Activated naive CD4-positive, alpha-beta T cell treated with Interleukin-2 at 50 U/mL for 16 hours (primary cell): ENCODE measurements at places on chromosomes 1 and 21.

DNA sequence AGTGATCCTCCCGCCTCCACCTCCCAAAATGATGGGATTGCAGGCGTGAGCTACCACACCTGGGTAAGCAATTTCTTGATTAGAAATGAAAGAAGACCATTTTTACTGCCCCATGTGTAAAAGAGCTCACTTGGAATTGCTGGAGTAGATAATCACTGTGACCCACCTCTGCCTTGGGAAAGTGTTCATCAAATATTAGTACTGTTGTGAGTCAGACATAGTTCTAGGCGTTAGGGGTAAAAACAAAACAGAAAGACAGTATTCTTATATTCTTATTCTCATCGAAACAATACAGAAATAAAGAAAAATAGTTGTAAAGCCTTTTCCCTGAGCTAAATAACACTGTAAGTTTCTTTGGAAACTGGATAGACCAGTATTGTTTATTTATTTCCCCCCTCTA is 36.2 kb downstream of the CELF3 start:
- no peak for DNase-seq

- no peak for DNase-seq
Measured at GRCh38 chr1:243293941-243294722, 38.3 kb downstream of the SDCCAG8 start.

GRCh38 chr21:25428537-25428936 is 178.7 kb downstream of the MRPL39 start:
- no peak for DNase-seq

DNA sequence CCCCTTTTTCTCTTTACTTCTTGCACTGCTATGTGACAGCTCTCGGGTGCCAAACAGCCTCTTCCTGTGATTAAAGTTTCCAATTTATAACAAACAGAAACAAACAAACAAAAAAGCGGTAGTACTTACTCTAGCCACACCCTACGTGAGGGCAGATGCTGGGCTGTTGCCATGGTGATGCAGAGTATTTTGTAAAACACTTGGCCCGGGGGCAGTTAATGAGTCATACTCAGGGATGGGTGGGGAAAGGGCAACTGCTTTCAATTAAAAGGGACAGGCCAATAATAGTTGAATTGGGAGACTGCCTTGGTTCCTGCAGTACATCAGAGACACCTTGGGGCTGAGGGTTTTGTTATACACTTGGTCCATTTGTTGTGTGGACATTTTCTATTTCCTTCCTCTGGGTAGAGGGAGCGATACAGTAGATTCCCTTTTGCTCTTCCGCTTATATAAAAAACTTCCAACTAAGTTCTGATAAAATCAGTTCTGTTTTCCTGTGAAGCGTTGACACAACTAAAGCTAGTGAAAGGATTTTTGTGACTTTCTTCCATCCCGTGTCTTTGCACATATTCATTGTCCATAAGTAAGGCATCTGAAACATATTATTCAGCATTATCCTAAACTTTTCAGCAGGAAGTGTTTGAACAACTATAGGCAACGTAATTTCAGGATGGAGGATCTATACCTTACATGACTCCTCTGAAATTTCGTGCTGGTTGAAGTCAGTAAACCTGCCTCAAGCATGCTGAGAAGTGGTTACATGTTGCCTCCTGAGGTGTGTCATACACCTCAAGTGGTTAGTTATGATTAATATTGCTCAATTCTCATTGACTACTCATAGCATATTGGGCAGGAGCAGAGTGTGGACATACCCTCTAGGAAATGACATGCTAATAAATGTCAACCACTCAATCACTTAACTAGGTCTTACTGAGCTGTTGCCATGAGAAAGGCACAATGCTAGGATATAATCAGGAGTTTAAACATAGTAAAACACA is 36.7 kb upstream of the THEM4 start:
- DNase-seq, result peak; percentile 84

DNA sequence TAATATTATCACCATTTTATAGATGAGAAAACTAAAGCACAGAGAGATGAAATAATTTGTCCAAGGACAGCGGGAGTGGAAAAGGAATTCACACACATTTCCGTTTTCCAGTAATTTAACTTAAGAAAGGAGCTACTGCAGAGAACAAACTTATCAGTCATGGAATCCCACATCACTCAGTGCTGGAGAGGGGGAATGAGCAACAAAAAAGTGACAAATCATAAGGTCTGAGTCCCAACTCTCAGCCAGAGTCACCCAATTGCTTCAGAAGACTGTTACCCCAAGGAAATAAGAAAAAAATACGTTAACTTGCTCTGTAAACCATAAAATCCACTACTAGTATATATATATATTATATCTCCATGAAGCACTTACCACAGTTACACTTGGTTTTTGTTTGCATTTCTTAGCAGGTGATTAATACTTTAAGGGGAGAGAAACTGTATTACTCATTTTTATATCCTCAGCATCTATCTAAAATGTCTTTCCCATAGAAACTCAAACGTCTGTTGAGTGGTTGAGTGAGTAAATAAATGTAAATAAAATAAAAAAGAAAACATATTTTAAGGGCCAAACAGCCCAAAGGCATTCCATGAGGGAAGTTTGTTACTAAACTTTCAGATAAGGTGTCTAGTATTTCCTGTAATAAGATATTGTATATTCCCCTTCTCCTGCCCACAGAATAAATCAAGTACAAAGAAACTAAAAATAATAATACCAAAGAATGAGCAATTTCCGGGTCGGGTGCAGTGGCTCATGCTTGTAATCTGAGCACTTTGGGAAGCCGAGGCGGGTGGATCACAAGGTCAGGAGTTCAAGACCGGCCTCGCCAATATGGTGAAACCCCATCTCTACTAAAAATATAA is 76.8 kb downstream of the SLC45A1 start:
- peak; percentile 64 for DNase-seq

- DNase-seq, result no peak
Measured at GRCh38 chr1:153438599-153438998, 21.9 kb downstream of the S100A7 start.

DNA sequence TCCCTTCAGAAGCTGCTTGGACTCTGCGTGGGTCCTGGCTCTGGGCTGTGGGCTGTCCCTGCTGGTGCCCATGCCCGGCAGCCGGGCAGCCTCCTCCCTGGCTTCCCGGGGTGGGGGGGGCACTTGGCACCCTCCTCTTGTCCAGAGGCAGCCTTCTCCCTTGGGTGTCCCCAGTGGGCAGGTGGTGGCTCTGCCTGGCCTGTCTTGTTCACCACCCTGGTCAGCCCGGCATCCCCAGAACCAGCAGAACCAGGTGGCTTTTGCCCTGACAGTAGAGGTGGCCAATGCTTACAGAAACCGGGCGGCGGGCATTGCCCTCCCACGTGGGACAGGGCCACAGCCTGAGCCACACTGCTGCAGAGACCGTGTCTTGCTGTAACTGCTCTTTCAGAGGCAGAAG is 38.0 kb downstream of the CFAP74 start:
- DNase-seq, result no peak

DNA sequence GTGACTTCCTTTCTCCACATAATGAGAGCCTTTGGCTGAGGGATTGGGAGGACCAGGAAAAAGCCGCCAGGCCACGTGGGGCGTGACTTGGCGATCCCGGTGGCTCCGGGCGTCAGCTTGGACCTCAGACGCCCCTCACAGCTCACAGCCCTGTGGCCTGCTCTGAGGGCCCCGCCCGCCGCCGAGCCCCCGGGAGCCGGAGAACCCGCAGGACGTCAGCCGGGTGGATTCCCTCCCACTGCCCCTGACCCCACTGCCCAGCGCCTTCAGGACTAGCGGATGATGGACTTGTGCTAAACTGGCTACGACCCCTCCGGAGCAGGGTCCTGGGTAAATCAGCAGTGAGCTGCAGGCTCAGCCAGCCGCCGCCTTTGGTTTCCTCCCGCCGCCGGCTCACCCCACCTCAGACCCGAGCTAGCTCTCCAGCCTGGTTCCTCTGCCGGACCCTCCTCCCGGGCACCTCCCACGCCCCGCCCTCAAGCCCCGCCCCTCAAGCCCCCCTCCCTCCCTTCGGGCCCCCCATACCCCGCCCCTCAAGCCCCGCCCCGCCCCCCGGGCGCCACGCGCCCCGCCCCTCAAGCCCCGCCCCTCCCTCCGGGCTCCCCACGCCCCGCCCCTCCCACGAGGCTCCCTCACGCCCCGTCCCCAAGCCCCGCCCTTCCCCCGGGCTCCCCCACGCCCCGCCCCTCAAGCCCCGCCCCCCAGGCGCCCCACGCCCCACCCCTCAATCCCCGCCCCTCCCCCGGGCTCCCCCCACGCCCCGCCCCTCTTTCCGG is 10.0 kb upstream of the FAAP20 start:
- peak; percentile 72 for DNase-seq

GRCh38 chr1:85109475-85109874 is 61.2 kb upstream of the MCOLN3 start:
- DNase-seq, result peak; percentile 15

DNA sequence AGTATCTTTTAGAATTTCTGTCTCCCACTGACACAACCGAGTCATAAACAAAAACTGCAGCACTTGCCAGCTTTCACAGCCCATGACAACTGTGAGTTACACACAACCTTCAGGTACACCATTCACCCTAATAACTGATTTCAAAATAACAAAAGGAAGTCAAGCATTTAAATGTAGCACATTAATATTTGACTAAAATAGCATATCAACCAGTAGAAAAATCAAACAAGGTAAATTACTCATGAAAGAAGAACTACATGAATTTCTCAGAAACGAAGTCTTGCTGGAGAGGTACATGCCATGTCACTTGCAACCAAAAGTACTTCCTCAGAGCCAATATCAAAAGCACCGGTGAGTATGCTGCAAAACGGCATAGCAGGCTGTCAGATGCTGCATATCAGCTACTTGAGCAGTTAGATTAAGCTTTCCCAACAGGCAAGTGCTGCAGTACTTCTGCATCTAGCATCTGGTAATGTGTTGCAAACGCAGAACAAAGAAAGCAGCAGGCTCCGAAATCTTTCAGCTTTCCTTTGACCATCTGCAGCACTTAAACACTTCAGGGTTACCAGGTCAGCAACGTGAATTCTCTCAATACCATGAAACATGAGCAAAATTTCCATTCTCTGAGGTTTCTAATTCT is 223.2 kb downstream of the SMYD3 start:
- no peak for DNase-seq

- peak; percentile 62 for DNase-seq
Measured at GRCh38 chr21:31182231-31183140, 144.2 kb upstream of the KRTAP19-8 start.

GRCh38 chr1:230715510-230715909 is 1.6 kb upstream of the AGT start:
- DNase-seq, result no peak

- no peak for DNase-seq
Measured at GRCh38 chr1:229896306-229896705, 170.7 kb upstream of the GALNT2 start.

GRCh38 chr21:33543505-33544129 is 779 bp downstream of the SON start:
- DNase-seq, result peak; percentile 77

DNA sequence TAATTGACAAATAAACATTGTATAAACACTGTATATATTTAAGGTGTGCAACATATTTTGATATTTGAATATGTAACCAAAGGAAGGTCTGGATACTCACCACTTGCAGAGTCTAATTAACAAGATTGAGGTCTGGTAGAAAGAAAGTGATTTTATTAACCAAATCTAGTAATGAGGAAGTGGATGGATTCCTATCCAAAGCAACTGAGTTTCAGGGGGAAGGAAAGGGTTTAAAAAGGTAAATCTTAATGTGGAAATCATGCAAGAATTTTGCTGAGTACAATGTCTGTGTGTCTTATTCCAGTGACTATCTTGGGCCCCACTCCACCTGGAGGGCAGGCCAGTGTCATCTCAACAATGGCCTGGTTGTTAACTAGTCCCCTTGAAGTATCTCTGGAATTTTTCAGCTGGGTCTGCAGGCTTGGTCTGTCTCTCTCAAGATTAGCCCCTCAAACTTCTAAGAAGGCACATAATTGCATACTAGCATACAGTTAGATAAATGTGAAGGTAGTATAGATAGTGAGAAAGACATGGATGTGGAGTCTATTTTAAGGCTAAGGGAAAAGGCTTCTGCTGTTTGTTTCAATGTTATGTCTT is 262.7 kb upstream of the RGS18 start:
- DNase-seq, result no peak

- no peak for DNase-seq
Measured at GRCh38 chr1:21139601-21140000, 37.1 kb downstream of the EIF4G3 start.

DNA sequence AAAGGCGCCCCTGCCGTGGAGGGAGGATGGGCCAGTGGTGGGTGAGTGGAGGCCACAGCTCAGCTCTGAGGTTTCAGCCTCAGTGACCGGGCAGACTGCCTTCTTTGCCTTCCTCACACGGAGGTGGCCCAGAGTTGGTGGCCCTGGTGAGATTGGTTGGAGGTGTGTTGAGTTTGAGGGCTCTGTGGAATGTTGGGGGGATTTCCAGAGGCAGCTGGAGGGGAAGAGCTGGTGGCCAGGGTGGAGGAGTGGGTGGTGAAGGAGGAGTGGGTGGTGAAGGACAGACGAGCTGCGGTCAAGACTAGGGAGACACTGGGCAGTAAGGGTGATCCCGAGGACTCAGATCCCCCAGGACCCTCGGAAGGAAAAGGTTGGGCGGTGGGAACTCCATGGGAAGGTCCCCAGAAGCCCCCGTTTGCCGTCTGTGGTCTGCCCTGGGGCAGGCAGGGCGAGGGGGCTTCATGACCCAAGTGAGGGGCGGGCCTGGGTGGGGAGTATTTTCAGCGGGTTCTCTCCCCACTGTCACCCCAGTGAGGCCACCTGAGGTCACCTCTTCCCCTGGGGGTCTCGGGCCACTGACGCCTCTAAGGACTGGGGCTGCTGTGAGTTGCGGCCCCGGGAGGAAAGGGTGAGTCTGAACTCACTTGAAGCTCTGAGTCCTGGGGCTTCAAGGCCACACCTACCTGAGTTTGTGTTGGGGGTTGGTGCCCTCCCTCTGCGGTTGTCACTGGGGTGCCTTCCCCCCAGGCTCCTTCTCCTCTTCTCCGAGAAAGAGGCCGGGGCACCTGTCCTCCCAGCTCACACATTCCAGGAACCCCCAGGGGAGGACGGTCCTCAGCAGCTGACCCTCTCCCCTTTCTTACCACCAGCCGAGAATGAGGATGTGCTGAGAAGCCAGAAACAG is 22.7 kb upstream of the PIK3CD start:
- DNase-seq, result peak; percentile 68

DNA sequence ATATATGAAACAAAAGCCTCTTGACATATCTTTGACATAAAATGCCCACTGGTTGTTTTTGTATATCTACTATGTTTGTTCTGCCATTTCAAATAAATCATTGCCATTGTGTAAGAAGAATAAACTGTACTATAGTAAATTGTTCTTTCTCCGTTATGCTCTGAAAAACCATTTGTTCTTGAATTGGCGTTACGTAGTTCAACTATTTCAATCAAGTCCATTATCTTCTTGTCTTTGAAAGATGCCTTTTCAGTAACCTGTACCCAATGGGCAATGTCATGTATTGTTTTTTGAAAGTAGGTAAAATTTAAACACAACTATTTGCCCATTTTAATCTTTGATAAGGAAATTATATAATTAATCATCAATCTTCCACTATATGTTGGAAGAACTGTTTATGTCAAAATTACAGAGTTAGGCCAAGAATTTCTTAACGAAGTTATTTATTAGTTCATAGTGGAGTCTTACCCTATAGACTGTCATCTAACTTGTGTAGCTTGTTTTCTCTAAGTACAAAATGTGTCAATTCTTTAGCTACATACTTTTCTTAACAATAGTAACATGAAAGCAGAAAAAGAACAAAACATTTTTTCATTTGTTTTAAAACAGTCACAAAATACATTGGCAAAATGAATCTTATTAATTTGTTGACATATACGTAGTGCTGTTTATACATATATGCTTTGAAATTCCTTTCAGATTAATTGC is 294.8 kb downstream of the PTPRC start:
- DNase-seq, result no peak
